ENCODE measurements at places on chromosomes 4 and X. TPM values are rescaled to one million over a fixed set of nuclear protein-coding genes. Genes with fewer than 3 reads are reported as not detected.
A peak's percentile ranks its signal among the peaks of the same experiment; 100 is the strongest.

DNA sequence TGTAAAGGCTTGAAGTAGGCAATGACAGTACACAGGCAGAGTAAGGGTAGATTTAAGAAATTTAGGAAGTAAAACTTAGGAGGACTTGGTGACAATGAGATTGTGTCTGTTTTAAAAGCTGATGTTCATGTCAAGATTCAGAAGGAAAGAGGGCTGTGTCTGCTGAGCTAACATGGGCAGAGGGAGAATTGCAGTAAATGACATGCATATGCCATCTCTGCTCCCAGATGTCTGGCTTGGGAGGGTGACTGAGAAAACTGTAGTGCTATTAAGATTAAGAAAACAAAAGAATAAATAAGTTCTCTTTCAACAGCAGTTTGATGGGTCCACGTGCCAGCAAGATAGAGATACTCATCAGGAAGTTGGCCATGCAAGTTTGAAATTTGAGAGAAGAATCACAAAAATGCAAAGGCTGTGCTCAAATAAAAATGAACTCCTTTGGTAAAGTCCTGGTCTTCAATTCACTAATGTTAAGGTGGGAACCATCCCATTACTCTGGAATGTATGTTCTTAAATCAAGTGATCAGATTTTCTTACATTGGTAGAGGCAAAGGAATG, 7.2 kb downstream of the NFXL1 start:
- H3K27ac ChIP-seq: no peak overlapping the region
- H3K4me3 ChIP-seq: no peak overlapping the region
- no peak for DNase-seq
- H3K4me1 ChIP-seq: no peaks in the 10 kb centered on the region
- no peaks in the 10 kb centered on the region for H3K36me3 ChIP-seq
- no peaks in the 10 kb centered on the region for H3K27me3 ChIP-seq

GRCh38 chr4:24836661-24837242, 41.4 kb downstream of the SOD3 start:
- DNase-seq: no peak
- no peaks in the 10 kb centered on the region for H3K36me3 ChIP-seq
- H3K27me3 ChIP-seq: no peaks in the 10 kb centered on the region
- no peak overlapping the region for H3K4me3 ChIP-seq
- H3K4me1 ChIP-seq: no peaks in the 10 kb centered on the region
- H3K27ac ChIP-seq: no peak overlapping the region

FMR1NB gene
- total RNA-seq: 48.2 TPM

GRCh38 chrX:76248901-76249300, 76.0 kb downstream of the PBDC1 start:
- no peak overlapping the region for H3K27ac ChIP-seq
- DNase-seq: no peak
- H3K36me3 ChIP-seq: no peaks in the 10 kb centered on the region
- no peak overlapping the region for H3K4me3 ChIP-seq
- no peaks in the 10 kb centered on the region for H3K27me3 ChIP-seq

- no peaks in the 10 kb centered on the region for H3K36me3 ChIP-seq
- no peak overlapping the region for H3K27ac ChIP-seq
- H3K4me3 ChIP-seq: no peak overlapping the region
- no peak for DNase-seq
- H3K27me3 ChIP-seq: no peaks in the 10 kb centered on the region
Observed at GRCh38 chr4:23973308-23973855, 83.5 kb upstream of the PPARGC1A start.

- peak overlapping the region; percentile 80 for H3K4me3 ChIP-seq
- H3K4me1 ChIP-seq: peaks cover 47% of the 10 kb centered on the region
- H3K27ac ChIP-seq: peak overlapping the region; percentile 100
- H3K36me3 ChIP-seq: no peaks in the 10 kb centered on the region
Observed at GRCh38 chr4:54065282-54066087, 1.1 kb upstream of the CHIC2 start.

EPGN gene
- not detected for total RNA-seq

GRCh38 chr4:147090486-147090885, 144.8 kb upstream of the TTC29 start:
- no peaks in the 10 kb centered on the region for H3K27me3 ChIP-seq
- H3K4me3 ChIP-seq: no peak overlapping the region
- no peaks in the 10 kb centered on the region for H3K4me1 ChIP-seq
- no peak overlapping the region for H3K27ac ChIP-seq
- no peaks in the 10 kb centered on the region for H3K36me3 ChIP-seq
- no peak for DNase-seq

GRCh38 chrX:40931921-40932320, 153.3 kb upstream of the USP9X start:
- H3K4me1 ChIP-seq: no peaks in the 10 kb centered on the region
- H3K27me3 ChIP-seq: no peaks in the 10 kb centered on the region
- DNase-seq: no peak
- H3K27ac ChIP-seq: no peak overlapping the region

NONO gene
- 262 TPM for total RNA-seq

DNA sequence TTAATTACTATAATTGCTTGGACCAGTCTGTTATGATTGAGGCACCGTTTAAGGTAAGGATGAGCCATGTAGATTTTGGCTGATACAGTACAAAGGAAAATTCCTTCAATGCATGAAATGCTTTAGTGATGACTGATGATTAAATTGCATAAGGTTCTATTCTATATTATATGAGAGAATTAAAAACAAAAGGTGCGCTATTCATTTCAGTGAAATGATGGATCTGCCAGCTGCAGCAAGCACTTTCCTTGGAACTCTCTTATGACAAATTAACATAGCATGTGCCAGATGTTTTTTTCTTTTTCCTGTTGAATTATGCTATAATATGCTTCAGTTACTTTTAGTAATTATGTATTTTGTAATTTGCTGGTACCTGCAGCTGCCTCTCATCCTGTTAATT, 98.5 kb downstream of the JADE1 start:
- no peaks in the 10 kb centered on the region for H3K27me3 ChIP-seq
- DNase-seq: no peak
- no peaks in the 10 kb centered on the region for H3K36me3 ChIP-seq
- no peak overlapping the region for H3K4me3 ChIP-seq

ZNF185 gene
- total RNA-seq: 5.9 TPM

DNA sequence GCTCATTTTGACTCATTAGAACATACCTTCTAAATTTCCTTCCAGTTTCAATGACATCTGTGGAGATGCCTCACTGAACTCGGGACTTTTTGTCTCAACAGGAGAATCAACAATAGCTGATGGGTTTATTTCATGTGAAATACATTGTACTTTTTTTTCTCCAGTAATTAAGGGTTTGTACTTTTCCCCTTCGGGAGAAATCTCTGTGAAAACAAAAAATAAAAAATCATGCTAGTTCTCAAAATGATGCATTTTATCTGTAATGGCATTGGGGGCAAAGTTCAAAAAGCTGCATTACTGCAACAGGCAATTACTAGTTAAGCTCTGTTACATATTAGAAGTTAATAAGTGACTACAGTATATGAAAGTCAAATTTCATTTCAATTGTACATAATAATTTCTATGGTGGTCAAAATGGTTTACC, 167.3 kb upstream of the SH3RF1 start:
- H3K36me3 ChIP-seq: no peaks in the 10 kb centered on the region
- no peak overlapping the region for H3K4me3 ChIP-seq
- no peak overlapping the region for H3K27ac ChIP-seq

DNA sequence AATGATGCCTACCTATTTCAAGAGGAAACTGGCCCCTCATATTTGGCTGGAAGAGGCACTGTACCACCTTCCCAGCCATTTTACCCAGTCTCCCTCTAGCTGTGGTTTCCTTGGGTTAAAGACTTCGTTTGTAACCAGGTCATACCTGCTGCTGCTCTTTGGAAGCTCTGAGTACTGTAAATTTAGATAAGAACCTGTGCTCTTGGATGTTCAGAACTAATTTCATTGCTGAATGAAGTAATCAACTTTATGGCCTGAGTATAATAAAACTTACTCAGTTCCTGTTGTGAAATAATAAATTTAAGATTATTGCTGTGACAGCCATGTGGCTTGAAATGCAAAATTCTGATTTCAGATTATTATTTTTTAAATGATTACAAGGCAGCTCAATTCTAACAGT, 12.2 kb downstream of the MTTP start:
- no peak overlapping the region for H3K4me3 ChIP-seq
- H3K27ac ChIP-seq: no peak overlapping the region
- H3K4me1 ChIP-seq: no peaks in the 10 kb centered on the region

TASL gene
- total RNA-seq: not detected
